Activated T-helper 1 cell treated with anti-CD3 and anti-CD28 coated beads, Interleukin-2, amount 50 U/mL, for 16 hours (primary cell): ENCODE measurements at places on chromosomes 3 and 15.

DNA sequence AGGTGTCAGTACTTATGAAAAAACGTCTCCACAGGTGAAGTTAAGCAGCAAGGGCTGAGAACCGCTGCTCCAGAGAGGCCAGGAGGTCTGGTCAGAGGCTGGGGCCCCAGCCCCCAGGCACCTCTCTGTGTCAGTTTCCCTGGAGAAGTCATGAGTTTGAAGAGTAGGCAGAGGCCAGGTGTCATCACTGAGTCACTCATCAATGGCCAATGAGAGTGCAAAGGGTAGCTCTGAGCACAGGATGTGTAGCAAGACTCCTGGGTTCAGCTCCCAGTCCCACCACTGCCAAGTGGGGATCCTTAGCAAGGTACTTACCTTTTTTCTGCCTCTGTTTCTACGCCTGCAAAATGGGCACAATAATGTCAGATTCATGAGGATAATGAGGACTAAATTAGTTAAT, 47.9 kb downstream of the CORO2B start:
- no peak for DNase-seq

GRCh38 chr15:80367661-80368060, 36.5 kb upstream of the ARNT2 start:
- no peak for DNase-seq

GRCh38 chr15:86744198-86744780, 664.6 kb downstream of the AGBL1 start:
- DNase-seq = no peak

DNA sequence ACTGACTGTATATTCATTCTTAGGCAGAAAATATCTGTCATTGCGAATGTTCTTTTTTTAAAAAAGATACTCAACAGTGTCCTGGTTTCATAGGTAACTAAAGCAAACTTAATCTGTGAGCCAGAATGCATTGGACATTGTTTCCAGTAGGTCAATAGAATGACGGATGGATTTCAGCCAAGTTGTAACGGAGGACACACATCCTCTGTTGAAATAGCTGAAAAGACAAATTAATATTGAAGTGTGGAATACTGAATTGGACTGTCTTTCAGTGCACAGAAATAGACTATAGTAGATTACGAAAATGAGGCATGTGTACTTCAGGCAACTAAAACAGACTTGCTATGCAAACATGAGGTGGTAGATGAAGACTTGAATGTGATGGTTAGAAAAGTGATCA, 461.6 kb downstream of the WDR72 start:
- no peak for DNase-seq

DNA sequence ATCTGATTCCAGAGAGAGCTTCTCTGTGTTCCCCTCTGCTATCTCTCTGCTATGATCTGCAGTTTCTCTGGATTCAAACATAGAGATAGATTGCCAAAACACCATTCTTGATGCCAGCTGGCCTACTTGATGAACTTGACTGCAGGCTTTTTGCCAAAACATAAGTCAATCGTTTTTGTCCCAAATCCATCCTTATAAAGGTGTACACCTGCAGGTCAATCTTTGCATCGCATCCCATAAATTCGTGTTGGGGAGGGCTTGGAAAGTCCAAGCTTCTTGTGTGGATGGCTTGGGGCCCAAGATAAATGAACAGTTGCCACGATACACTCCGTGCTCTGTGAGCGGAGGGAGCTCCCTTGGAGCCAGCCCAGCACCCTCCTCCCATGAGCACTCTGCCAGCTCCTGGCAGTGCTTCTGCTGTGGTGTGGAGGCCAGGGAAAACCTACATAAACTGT, 2.7 kb downstream of the CERS3 start:
- no peak for DNase-seq

DNA sequence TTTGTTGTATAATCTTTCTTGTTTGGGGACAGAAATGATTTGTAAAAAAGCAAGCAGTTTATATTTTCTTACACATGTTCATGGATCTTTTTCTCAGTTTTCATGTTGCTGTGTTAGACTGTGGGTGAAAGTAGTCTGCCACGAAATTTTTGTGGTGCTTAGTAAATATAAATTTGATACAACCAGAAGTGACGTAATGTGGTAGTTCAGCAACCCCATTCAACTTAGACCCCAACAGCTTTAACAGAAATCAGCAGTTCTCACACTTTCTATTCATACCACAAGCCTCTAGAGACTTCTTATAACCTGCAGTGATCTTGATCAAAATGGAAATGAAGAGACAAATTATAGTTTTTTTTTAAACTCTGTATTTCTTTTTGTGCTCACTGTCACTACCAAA, 120.2 kb upstream of the IGSF10 start:
- no peak for DNase-seq

- no peak for DNase-seq
These were observed 26.0 kb upstream of the TRIM71 start for GRCh38 chr3:32791833-32792232.

DNA sequence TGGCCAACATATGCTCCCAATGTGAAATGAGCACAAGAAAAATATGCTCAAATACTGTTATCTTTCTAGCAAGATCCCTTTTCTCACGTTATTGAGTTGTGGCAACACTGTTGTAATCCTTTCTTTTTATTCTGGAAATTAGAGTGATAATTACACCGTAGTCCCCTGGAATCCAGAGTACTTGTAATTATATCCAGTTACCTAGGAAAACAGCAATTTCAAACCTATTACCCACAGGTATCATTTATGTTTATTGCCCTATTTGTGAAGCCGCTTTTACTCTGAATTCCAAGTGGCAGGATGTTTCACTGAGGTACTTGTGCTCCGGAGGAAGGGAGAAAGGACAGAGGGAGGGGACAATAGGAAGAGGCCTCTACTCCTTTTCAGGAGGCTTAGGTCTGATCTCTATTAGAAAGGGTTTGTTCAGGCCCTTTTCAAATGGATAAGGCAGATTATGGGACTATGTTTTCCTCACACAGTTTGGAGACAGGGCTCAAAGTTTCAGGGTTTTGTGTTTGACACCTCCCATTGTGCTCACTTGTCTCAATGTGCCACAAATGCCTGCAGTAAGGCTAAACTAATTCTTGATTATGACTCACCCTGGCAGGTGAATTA, 646.6 kb downstream of the TUSC7 start:
- no peak for DNase-seq
